ENCODE measurements at places on chromosomes 16 and 17.

- H3K36me3 ChIP-seq, result no peaks in the 10 kb centered on the region
- no peak overlapping the region for H3K27ac ChIP-seq
- no peaks in the 10 kb centered on the region for H3K27me3 ChIP-seq
- no peak for DNase-seq
- H3K4me3 ChIP-seq, result peak overlapping the region; percentile 75
These were observed 1.9 kb downstream of the LYRM1 start for GRCh38 chr16:20902426-20902825.

- peaks cover 12% of the 10 kb centered on the region for H3K36me3 ChIP-seq
- no peaks in the 10 kb centered on the region for H3K27me3 ChIP-seq
- DNase-seq, result no peak
- H3K4me3 ChIP-seq, result no peak overlapping the region
These were observed 372.3 kb upstream of the SALL1 start for GRCh38 chr16:51523400-51523799.

- DNase-seq, result peak; percentile 51
- peaks cover 8% of the 10 kb centered on the region for H3K4me1 ChIP-seq
- no peak overlapping the region for H3K4me3 ChIP-seq
- H3K36me3 ChIP-seq, result no peaks in the 10 kb centered on the region
These were observed 140.6 kb downstream of the PARN start for GRCh38 chr16:14489460-14489859.

GRCh38 chr16:52367821-52368220 is 179.1 kb downstream of the TOX3 start:
- no peaks in the 10 kb centered on the region for H3K4me1 ChIP-seq
- H3K27ac ChIP-seq, result no peak overlapping the region
- no peaks in the 10 kb centered on the region for H3K36me3 ChIP-seq
- no peak overlapping the region for H3K4me3 ChIP-seq
- DNase-seq, result no peak
- no peaks in the 10 kb centered on the region for H3K27me3 ChIP-seq

DNA sequence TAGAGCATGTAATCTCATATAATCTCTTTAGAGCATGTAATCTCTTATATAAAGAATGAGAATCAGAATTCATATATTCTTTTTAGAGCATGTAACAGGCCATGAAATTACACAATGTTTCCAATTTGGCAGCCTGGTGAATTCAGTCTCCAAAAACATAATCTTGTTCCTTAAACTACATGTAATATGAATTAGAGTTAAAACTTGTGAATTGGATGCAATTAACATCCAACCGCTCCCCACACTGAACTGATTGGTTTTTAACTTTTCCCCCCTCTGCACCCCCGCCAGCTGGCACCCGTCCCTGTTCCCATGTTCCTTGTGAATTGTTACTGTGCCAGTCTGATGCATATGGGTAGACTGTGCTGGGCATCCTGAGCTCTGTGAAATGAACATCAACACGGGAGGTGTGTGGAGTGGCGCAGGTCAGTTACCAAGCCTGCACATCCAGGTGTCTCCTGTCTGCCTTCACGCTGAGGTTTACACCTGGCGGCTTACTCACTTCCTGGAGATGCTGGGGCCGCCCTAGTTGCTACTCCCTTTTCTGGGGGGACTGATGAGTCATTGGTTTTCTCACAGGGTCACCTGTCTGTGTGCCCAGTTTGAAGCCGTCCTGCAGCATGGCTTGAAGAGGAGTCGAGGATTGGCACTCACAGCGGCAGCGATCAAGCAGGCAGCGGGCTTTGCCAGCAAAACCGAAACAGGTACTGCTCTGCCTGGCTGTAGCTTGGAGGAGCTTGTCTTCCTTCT is 50.4 kb downstream of the SNX29 start:
- DNase-seq, result peak; percentile 64
- H3K27me3 ChIP-seq, result no peaks in the 10 kb centered on the region
- H3K4me3 ChIP-seq, result no peak overlapping the region
- no peaks in the 10 kb centered on the region for H3K4me1 ChIP-seq

DNA sequence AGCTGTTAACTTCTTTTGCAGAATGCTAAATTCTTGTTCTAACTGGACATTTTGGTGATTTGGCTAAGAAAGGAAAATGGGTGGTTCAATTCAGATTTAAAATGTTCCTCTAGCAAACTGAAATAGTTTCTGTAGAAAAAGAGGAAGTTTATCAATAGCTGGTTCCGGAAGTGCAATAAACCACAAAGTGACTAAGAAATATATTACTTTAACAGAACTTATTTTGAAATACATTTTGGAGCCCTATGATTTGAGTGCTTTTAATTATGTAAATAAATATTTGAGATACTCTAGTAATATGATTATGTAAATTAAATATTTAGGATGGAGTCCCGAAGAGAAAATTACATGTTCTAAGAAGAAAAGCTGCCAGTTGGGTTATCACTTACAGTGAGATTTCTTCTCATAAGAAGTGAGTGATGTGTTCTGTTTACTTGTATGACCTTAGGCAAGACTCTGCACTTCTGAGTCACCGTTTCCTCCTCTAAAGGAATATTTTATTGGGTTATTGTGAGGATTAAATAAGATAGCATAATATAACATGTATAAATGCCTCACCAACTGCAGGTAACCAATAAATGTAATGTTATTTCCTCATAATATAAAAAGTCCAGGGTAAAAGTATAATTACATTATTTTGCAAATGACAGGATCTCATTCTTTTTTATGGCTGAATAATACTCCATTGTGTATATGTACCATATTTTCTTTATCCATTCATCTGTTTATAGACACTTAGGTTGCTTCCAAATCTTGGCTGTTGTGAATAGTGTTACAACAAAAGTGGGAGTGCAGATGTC is at the start of gene EVI2B:
Gene EVI2B, minus strand, starts transcription at position 73 of the 800 bp plus-strand sequence. CDS start 8,445 bp downstream, outside the sequence.
- no peak for DNase-seq
- no peaks in the 10 kb centered on the region for H3K36me3 ChIP-seq
- no peak within 1 kb of the TSS for H3K4me3 ChIP-seq
- no peak within 1 kb of the TSS for H3K27ac ChIP-seq
